Right forelimb (tissue), 1 donor: ENCODE measurements at places on chromosomes 5 and 9.

- no peak for DNase-seq
These were observed 3.0 kb downstream of the KIF12 start for GRCh38 chr9:114096041-114096511.

DNA sequence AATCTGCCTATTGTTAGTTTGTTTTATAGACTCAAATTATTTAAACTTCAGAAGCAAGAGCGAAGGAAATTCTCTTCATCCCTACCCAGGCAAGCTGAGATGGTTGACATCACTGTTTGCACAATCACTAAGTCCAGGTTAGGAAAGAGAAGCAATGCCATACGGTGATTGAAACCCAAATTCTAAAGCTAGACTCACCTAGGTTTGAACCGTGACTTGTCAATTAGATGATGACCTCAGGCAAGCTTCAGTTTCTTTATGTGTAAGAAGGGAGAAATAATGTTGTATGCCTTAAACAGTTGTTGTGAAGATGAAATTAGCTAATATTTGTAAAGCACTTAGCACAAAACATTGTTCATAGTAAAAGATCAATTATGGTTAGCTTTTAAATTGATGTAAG is 96.5 kb upstream of the ANKRD55 start:
- DNase-seq = no peak

DNA sequence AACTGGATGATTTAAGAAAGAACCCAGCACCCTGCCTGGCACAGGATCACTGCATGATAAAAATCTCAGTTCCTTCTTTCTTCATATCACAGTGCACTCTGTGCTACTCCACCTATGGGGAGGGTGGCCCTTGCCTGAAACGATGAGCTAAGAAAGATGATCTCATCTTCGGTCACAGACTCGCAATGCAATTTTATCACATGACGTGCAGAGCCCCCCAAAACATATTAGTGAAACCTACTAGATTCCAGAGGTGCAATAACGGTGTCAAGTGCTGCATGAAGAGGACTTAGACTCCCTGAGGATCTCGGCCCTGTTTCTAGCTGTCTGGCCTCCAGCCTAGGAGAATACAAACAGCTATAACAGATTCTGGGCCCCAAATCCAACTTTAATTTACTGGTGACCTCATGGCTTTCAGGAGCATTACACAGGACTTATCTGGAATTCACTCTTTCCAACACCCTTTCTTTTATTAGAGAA is 104.0 kb downstream of the EBF1 start:
- DNase-seq = no peak

- no peak for DNase-seq
These were observed 84.8 kb upstream of the FAM169A start for GRCh38 chr5:74950836-74951515.

- no peak for DNase-seq
These were observed 41.6 kb upstream of the FST start for GRCh38 chr5:53438486-53439472.

GRCh38 chr5:112711436-112711835 is 26.2 kb upstream of the APC start:
- no peak for DNase-seq

DNA sequence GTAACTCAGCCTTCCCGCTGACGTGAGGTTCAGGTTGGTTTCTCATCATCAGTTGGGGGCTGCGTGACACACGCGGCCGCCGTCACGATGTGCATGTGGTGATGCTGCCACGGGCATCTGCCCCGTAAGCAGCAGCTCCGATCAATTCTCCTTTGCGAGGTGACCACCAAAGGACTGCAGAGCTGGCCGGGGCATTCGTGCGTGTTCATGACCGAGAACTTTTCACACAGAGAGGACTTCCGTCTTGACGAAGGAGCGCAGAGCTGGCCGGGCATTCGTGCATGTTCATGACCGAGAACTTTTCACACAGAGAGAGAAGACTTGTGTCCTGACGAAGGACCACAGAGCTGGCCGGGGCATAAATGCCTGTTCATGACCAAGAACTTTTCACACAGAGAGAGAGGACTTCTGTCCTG is 3.8 kb upstream of the LCN1 start:
- no peak for DNase-seq

GRCh38 chr9:4415281-4415680 is 75.0 kb upstream of the SLC1A1 start:
- no peak for DNase-seq

GRCh38 chr5:17203329-17204132 is 13.9 kb upstream of the BASP1 start:
- DNase-seq = no peak

- DNase-seq = no peak
These were observed 66.2 kb upstream of the WDR41 start for GRCh38 chr5:77558266-77558665.

- no peak for DNase-seq
These were observed 208.2 kb downstream of the DMRTA1 start for GRCh38 chr9:22654833-22655232.

GRCh38 chr9:29511680-29512079 is 1938.4 kb upstream of the C9orf72 start:
- no peak for DNase-seq

DNA sequence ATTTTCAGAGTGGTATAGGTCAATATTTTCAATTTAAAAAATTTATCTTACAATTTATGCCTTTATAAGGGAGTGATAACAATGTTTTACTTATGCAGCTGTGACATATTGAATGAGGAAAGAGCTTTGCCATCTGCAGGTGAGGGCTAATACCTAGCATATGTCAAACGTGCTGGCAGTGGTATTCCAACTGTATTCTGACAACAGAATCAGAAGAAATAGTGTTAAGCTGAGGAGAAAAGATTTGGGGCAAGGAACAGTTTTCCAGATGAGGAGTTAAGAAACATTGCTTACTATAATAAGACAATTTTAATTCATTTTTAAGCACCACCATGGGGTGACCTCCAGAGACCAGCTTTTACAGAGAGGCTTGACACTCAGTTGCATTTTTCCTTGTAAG is 267.8 kb upstream of the ZNF608 start:
- no peak for DNase-seq

DNA sequence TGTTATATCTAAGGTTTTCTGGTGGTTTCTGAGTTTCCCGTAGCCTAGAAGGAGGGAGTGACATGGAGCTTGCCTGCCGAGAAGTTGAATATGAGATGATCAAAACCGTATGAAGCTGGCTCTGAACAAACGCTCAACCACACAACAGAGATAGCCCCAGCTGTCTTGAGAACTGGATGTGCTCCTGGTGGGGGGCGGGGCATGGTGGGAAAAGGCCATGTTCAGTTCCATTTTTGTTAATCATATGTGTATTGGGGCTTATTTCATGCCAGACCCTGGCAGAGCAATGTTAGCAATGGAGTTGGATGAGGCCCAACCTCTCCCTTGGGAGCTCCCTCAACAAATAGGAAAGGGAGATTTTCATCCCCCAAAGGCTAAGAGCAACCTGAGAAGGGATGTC is 4.8 kb downstream of the CCL19 start:
- DNase-seq = no peak

DNA sequence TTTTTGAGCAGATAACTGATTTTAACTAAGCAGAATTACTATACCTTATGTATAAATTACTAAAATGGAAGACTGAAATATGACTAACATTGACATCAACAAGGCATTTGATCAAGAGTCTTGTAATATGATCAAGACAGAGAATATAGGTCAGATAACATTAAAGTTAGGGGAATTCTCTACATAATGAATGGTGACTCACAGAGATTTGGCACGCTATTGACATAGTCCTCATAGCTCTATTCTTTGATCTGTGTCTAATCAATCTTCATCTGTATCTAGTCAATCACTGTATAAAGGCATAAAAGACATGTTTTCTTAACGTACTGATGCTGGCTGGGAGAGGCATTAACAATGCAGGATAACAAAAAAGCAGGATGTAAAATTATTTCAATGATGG is 17.4 kb downstream of the ABITRAM start:
- DNase-seq = no peak

DNA sequence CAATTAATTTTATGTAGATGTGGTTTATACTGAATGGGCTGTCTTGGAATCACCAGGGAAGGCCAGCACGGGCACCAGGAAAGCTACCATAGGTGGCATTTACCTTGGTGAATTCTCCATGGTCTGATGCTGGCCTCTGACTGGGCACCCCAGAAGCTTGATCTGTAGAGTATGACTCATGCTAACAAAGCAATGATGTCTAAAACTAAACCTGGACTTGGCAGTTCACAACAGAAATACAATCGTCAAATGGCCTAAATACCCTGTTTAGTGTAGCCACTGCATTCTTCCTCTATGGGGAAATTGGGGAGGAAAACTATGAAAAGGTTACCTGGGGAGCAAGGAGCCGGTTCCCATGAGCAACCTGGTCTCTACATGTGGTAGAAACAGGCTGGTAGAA is 98.0 kb downstream of the ATPSCKMT start:
- no peak for DNase-seq
